Cerebellar nuclear complex (tissue), 1 donor: ENCODE measurements at places on chromosomes 5 and 9.

DNA sequence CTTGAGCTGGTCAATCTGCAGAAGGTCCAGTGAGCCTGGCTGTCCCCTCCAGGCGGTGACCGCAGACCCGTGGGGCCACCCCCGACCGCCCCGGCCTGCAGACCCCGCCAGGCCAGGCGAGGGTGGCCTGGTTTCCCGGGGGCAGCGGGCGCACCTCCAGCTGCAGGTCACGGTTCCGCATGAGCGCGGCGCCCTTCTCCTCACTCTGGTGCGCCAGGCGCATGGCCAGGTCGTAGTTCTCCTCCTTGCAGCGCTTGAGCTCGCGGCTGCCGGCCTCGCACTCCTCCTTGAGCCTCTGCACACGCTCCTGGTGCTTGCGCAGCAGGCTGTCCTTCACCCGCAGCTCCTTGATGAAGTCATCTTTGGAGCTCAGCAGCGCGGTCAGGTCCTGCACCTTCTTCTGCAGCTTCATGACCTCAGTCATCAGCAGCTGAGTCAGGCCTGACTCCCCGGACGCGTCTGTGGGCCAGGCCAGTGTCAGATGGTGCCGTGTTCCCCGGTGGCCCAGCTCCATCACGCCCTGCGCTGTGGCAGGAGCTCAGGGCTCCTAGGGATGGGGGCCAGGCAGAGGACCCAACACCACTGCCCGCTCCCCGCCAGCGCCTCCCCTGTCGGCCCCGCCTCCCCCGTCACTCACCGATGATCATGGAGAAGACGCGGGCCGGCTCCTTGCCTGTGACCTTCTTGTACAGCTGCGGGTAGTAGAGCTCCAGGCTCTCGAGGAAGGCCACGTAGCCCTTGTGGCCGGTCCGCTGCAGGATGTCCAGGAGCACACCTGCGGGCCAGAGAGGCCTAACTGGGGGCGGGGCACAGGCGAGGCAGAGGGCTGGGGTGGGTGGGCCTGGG, 2.6 kb downstream of the CARD9 start:
- no peak for DNase-seq

GRCh38 chr5:89981021-89981420, 428.5 kb downstream of the CETN3 start:
- no peak for DNase-seq

GRCh38 chr5:106331415-106331814, 1339.3 kb downstream of the EFNA5 start:
- no peak for DNase-seq

GRCh38 chr5:126370796-126371718, 52.2 kb upstream of the GRAMD2B start:
- DNase-seq = no peak

DNA sequence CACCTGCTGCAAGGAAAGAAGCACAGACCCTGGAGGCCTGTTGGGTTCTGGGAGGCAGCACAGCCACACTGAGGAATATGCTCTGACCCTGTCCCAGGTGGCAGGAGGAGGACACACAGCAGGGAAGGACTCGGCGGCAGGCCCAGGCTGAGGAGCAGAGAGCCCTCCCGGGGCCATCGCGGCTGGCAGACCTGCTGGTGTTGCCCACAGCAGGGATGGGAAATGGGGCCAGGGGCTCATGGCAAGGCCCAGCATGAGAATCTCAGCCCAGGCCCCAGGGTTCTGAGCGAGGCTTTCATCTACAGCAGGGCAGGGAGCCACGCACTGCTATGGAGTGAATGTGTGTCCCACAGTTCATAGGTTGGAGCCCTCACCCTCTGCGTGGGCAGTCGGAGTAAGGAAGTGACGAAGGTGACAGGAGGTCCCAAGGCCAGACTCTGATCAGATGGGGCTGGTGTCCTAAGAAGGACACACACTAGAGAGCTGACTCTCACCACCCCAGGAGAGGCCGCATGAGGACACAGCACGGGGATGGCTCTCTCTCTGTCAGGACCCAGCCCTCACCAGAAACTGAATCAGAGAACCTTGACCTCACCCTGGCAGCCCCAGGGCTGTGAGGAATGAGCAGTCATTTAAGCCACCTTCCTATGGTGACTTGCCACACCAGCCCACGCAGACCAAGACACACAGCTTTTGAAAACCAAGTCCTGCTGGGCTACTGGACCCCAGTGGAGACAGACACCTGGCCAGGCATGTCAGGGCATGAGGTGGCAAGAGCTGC, 10.3 kb upstream of the GPSM1 start:
- DNase-seq = no peak

- no peak for DNase-seq
Measured at GRCh38 chr9:21473236-21473635, 8.9 kb downstream of the IFNE start.

GRCh38 chr5:141958113-141958512, at the start of gene PCDH12:
TSS of gene PCDH12 (minus strand) at chr5:141958202. CDS start at chr5:141957851, 351 bp downstream.
- DNase-seq = no peak

- DNase-seq = no peak
Measured at GRCh38 chr9:4970970-4971641, 14.0 kb upstream of the JAK2 start.

DNA sequence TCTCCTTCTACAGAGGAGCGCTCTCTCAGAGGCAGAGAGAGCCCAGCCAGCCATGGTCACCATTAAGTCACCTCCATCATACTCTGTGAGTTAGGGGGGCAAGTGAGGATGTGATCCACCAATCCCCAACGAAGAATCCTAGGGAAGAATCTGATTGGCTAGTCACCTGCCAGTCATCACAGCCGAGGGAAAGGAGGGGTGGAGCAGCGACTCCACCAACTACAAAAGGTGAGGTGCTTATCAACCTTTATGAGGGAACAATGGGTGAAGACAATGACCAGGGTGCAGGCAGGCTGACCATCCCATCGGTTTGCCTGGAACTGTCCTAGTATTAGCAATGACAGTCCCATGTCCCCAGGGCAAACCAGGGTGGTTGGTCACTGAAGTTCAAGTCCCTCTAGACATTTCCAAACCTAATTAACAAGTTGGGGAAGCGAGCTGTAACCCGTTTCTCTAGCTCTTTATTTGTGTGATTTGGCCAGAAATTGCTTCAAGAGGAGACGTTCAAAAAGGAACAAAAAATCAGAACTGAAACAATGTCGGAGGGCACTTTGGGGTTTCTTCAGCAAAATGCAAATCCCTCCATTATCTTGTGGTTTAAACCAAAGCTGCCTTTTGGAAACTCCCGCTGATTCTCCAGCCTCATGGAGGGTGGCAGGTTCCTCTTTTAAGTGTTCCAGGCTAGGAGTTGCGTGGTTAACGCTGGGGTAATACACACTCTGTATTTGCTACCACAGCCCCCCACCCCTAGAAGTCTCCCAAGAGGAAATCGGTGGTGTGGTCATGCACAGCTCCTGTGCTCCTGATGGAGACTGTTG, 18.8 kb upstream of the FCN1 start:
- no peak for DNase-seq

DNA sequence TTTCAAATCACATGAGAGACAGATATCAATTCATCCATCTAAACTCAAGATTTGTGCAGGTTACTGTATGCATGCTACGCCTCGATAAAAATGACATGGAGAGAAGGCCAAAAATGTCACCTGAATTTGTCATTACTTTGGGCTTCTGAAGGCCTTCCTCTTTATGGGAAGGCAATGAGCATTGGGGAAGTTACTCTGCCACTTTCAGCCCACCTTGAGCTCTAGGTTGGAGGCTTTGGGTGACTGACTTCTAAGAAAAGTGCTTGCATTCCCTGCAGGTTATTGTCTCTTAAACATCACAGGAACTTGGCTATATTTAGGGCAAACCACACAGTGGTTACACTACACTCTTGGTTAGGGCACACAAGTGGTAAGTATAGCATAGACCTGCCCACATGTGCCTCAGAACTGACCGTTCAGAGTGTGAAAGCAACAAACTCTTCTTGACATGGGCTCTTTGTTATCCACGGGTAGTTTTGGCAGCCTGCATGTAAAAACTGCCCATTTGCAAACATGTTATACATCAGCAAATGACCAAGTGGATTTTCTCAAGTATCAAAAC, 169.5 kb downstream of the ZNF608 start:
- DNase-seq = no peak

DNA sequence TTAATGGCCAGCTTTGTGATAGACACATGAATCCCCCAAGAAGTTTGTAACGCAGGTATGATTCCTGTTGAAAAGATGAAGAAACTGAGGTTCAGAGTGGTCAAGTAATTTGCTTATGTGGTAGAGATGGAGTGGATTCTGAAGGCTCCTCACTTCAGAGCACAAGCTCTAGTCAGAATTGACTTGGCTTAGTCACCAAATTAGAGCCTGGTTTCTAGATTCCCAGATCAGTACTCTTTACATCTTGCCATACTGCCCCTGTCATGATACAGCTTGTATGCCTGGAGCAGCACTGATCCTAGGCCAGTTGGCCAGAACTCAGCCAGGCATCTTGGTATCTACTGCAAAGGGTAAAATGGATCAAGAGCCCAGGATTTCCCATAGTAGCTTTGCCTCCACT, 284.4 kb upstream of the RFX3 start:
- no peak for DNase-seq

DNA sequence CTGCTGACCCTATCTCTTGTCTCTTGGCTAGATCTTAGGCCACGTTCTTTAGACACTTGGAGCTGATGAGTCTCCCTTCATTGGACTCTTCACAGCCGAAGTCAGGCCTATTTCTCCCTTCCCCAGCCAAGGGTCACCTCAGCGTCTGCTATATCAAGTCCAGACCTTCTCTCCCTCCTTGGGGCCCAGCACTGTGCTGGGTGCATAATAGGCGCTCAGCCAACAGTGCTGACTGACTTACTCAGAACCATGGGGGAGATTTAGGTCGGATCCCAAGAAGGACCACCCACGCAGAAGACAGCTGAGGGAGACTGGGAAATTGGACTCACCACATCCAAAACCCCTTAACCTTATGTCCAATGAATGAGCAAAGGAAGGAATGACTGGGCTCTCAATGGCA, 5.6 kb upstream of the AMBP start:
- no peak for DNase-seq

DNA sequence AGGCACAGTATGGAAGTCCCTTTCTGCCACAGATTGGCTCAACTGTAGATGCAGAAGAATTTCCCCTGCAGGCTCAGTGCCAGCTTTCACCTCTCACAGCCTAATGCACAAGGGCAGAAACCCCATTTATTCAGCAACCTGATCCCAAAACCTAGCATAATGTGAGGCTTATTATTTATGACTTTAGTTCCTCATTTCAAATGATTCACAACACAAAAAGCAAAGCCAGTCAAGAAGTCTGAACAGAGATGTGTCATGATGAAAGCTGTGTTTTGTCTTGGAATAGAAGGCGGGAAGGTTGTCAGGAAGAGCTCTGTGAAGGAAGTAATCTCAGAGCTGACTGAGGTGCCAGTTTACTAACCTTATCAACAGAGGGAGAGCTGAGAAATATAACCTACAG, 369.7 kb downstream of the LRRC70 start:
- DNase-seq = no peak

DNA sequence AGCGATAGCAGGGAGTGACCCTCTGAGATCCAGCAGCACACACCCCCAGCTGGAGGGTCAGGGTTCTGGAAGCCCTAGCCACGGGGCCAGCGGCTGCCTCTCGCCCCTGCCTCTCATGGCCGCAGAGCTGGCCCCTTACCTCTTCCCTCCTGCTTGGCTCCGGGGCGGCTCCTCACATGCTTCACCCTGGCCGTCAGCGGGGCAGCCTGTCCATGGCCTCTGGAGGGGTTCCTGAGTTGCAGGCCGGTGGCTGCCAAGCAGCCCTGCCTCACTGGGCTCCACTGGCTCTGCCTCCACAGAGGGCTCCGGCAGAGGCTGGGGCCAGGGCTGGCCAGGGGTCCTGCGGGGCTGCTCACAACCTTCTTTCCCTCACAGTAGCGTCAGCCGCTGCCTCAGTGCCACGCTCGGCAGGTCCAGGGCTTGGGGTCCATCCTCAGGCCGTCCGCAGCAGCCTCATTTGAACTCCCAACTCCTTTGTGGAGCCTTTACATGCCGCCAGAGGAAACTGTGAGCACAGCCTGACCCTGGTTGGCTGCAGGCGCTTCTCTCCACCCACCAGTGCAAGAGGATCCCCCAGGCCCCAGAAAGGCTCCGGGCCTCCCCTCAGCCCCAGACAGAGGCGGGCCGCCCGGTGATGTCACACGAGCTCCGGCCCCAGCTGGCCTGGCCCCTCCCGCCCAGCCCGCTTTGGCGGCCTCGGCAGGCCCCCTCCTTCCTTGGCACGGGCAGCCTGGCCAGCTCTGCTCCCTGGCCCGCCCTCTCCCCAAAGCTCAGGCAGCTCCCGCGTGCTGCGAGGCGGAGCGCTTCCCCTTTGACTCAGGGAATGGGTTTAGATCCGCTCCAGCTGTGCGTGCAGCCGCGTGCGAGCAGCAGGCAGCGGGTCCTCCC, at the start of gene ANGPTL2:
Gene ANGPTL2, minus strand, starts transcription at position 460 of the 888 bp plus-strand sequence. CDS start 13,904 bp downstream, outside the sequence.
- no peak for DNase-seq

DNA sequence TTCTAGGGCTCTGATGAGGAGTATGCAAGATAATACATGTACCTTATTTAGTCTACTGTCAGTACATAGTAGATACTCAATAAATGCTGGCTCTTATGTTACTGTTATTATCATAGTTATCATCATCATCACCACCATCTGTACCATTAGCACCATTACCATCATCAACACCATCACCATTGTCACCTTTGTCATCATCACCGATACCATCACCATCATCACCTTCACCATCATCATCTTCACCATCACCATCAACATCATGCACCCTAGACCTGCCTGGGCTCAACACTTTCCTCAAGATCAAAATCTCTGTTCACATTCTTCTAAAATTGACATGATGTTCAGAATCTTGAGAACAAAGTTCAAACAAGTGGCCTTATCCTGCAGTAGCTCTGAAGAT, 126.2 kb upstream of the PANK3 start:
- no peak for DNase-seq

DNA sequence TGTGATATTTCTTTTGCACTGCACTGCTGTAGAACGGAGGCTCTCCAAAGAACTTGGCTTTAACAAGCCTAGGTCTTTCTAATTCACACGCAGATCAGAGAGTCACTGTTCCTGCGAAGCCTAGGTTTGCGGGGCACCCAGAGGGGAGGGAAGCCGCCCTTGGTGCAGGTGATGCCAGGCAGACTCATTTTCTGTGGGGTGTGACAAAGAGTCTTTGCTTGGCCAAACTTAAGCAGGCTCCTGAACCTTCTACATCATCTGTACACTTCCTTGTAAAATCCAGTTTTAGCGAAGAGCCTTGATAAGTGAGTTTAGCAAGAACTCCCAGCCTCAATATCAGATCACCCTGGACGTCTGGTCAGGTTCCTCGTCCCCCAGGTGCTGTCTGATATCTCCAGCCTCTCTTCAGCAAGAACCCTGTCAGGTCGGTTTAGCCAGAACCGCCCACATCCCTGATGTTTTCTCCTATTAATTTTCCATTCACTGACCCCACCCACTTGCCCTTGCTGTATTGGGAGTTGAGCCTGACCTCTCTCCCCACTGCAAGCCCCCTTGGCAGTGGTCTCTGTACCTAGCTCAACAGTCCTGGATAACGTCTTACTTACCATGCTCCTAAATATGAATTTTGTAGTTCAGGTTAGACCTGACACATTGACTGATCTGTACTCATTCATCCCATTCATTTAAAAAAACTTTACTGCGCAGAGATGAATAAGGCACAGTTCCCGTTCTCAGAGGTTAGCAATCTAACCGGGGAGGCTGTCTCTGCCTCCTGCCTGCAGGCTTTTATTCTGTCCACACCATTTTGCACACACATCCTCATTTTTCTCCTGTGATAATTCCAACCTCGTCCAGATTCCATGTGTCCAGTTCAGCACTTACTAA, 880 bp upstream of the UBAC1 start:
- DNase-seq = no peak

- DNase-seq = no peak
Measured at GRCh38 chr5:64637837-64638443, 52.4 kb upstream of the SHISAL2B start.

GRCh38 chr5:156391139-156391538, 64.2 kb downstream of the SGCD start:
- no peak for DNase-seq
